ENCODE measurements at places on chromosomes 12 and 14. TPM values are rescaled to one million over a fixed set of nuclear protein-coding genes. Genes with fewer than 3 reads are reported as not detected.
A peak's percentile ranks its signal among the peaks of the same experiment; 100 is the strongest.

Gene HHIPL1
- 10.9 TPM for total RNA-seq

Gene VDR
- 9.6 TPM for total RNA-seq

Gene LETMD1
- 32.1 TPM for total RNA-seq

GRCh38 chr12:111012918-111013317 lies 92.5 kb upstream of the MYL2 start:
- no peak for DNase-seq

Gene INHBE
- not detected for total RNA-seq

DNA sequence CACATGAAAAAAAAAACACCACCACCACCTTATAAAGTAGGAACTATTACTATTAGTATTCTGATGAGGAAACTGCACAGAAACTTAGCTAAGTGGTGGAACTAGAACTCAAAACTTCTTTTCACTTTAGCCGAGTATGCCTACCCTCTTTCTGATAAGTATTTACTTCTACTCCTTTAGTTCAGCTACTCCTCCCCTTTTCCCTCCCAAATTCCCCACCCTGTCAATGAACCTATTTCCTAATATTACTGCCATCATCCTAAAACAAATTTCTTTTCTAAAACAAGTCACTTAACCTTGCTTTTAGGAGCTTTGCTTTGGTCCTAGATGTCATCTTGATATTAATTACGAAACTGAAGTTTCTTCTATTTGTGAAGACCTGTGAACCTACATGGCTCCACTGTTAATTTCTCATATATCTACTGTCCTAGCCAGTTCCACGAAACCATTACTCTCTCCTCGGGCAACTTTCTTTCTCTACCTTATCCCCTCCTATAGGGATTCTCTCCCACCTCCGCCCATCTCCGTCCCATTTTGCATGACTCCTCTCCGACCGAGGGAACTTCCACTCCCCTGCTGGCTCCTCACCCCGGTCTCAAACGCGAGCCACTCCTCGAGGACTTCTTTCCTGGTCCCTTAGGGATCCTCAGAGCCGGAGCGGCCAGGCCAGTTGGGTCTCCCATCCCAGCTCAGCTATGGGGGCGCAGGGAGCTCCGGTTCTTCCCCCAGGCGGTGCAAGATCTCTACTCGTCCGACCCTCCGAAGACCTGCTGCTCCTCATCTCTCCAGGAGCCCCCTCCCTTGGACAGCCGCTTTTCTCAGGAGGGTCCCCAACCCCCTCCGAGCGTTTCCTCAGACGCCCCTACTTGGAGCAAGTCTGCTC lies 1.1 kb downstream of the NUMB start:
- DNase-seq: peak; percentile 84

Gene TGM1
- 0.14 TPM for total RNA-seq

Gene TMPRSS12
- total RNA-seq: not detected

DNA sequence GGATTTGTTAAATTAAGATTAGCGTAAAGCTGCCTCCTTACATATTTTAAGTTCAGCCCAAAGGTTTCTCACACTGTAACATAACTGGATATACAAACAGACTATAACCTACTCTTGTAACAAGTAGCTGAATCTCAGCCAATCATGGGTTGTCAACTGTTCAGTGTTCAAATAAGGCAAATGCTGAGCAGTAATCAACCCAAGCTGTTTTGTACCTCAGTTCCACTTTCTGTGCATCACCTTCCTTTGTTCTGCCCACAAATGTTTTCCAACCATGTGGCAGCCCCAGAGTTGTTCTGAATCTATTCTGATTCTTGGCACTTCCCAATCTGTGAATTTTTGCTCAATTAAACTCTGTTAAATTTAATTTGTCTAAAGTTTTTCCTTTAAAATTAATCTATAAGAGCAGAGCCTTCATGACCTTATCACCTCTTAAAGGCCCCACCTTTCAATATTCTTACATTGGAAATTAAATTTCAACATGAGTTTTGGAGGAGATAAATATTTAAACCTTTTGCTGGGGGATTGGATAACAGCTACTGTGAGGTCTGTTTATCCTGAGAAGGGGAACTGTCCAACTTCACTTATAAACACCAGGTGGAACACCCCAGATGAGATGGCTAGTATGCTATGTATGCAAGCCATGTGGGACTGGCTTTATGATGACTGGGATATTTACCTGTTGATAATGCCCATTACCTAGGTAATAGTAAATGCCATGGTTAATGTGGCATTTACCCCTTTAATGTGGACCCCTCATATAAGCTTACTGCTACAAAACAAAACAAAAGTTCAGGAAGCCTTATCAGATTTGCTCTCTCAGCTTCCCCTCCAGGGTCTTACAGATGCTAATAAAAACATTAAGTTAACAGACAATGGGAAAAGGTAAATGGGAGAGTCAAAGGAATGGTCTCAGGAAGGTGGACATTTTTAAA lies 42.2 kb upstream of the ARID2 start:
- no peak for DNase-seq

GRCh38 chr12:98653866-98654493 lies 8.9 kb downstream of the APAF1 start:
- DNase-seq: no peak

Gene PMCH
- total RNA-seq: not detected

DNA sequence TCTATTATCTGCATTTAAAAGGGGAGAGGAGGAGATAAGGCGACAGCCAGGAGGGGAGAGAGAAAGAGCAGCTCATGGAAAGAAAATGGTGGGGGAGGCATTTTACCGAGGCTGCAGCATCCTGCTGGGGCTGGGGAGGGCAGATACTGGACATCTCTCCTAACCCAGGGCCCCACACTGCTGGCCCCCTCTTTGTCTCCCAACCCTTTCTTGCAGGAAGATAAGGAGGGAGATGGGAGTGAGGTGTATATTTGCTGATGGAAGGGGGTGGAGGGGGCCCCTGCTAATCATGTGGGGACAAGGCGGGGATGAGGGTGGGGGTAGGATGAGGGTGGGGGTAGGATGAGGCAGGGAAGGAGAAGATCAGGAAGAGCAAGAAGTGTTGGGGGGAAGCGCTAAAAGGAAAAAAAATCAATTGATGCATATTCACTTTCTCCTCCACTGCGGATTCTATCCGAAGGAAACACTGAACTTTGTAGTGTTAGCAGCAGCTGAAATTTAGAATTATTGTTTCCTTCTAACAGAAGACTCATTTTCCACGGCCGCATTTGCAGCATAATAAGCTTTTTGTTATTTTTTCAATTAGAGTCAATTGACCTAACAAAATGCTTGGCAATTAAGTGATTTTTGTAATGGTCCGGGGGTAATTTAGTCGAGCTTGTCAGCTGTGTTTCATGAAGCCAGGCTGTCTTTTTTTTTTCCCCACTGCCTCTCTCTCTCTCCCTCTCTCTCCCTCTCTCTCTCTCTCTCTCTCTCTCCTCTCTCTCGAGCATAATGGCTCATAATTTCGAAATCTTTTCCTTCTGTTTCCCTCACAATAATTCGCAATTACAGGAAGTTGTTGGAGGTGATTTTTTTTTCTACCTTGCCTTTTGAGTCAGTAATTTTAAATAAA lies 1134.6 kb downstream of the BCL11B start:
- no peak for DNase-seq

GRCh38 chr12:69189378-69189978 lies 49.9 kb upstream of the CPSF6 start:
- DNase-seq: no peak

DNA sequence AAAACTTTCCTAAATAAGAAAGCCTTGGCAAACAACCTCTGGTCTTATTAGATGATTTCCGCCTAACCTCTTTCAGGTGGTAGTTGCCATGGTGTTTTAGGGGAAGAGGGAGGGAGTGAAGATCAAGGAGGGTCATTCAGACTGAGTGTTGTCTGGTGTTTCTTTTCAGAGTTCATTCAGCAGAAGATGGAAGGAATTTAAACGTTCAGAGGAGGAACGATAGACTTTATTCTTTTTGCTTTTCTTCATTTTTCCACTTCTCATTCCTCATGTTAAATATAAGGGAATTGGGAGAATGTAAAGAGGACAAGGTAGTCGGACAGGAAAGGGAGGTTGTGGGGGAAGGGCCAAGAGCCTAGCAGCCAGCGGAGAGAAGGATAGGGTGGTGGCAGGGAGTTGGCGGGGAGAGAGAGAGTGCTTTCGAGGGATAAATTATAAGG lies 17.4 kb upstream of the SALL2 start:
- DNase-seq: no peak

DNA sequence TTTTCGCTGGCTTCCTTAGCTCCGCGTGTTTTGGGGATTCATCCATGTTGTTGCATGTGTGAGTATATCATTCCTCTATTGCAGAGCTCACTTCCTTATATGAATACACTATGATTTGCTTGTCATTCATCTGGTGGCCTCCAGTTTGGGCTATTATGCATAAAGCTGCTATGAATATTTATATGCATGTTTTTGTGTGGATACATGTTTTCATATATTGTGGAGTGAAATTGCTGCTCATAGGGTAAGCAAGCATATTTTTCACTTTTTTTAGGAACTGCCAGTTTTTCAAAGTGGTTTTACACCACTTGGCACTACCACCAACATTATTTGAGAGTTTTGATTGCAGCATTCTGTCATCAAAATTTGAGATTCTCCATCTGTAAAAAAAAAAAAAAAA lies 190.0 kb downstream of the TMEM132C start:
- no peak for DNase-seq

- DNase-seq: no peak
Observed at GRCh38 chr12:130017591-130018449, 114.0 kb upstream of the TMEM132D start.

DNA sequence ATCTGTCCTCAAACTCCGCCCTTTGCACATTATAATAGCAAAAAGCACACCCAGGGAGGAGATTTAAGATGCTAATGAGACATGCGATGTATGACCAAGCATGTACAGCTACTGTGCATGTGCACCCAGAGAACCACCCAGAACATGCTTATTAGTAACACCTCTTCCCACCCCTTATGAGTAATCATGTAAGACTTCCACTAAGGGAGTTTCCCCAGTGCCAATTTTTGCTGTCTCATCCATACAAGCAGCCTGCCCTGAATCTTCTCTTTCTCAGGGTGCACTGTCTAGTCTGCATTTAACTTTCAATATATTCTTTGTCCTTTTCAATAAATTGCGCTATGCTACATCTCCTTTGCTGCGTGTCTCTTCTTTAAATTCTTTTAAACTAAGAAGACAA lies 830.0 kb upstream of the NOVA1 start:
- no peak for DNase-seq
